ENCODE measurements at places on chromosomes 3 and 15.

DNA sequence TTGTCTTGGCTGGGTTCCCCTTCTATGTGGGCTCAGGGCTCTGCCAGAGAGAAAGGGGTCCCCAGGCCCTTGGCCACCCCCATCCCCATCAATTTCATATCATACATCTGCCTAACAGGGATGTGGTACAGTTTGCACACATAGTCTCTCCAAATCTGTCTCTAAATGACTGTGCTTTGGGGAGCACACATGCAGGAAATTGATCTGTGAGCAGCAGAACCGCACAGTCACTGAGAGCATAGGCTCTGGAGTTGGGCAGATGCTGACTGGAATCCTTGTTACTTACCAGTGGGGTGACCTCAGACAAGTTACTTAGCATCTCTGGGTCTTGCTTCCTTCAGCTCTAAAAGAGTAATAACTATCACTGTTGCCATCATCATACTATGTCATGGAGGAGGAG lies 273.9 kb downstream of the ABHD5 start:
- DNase-seq, result no peak

DNA sequence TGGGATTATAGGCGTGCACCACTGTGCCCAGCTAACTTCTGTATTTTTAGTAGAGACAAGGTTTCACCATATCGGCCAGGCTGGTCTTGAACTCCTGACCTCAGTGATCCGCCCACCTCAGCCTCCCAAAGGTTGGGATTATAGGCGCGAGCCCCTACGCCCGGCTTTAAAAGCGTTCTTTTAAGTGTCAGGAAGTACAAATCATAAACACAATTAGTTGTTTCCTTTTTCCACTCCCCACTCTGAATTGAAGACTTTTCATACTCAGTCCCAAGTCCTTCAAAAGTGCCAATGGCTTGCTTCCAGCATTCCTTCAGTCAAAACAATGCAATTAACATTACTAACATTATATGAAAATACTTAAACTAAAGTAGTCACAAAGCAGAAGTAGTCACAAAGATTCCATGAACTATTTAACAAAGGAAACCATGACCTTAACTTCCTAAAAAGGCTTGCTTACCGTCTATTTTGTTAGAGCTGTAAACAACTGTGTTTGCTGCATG lies 8.1 kb downstream of the WDR82 start:
- no peak for DNase-seq

GRCh38 chr3:164658125-164658524 lies 420.2 kb downstream of the SI start:
- no peak for DNase-seq

GRCh38 chr3:148970271-148970670 lies 21.1 kb upstream of the GYG1 start:
- no peak for DNase-seq

Data from Kasumi-1 (cell line).